Stimulated activated CD8-positive, alpha-beta memory T cell treated with anti-CD3 and anti-CD28 coated beads, Interleukin-7, amount 100 ng/mL, for 1 hour (primary cell): ENCODE measurements at places on chromosomes 4 and X.

DNA sequence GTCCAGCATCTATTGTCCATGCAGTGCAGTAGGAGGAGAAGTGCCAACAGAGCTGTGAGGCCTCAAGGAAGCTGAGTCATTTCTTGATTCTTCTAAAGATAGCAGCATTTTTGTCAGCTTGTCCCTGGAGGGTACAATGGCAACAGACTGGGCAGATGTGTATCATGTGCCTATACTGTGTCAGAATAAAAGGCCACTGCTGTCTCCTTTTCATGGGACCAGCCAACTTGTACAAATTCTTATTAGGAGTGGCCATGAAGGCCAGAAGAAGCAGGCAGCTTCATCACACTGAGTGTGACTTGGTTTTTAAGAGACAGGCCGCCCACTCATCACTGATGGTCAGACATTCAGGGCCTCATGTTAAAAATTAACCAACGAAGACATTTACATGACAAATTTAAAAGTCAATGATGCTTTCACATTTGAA lies 185.0 kb upstream of the FAM241A start:
- no peak for DNase-seq

DNA sequence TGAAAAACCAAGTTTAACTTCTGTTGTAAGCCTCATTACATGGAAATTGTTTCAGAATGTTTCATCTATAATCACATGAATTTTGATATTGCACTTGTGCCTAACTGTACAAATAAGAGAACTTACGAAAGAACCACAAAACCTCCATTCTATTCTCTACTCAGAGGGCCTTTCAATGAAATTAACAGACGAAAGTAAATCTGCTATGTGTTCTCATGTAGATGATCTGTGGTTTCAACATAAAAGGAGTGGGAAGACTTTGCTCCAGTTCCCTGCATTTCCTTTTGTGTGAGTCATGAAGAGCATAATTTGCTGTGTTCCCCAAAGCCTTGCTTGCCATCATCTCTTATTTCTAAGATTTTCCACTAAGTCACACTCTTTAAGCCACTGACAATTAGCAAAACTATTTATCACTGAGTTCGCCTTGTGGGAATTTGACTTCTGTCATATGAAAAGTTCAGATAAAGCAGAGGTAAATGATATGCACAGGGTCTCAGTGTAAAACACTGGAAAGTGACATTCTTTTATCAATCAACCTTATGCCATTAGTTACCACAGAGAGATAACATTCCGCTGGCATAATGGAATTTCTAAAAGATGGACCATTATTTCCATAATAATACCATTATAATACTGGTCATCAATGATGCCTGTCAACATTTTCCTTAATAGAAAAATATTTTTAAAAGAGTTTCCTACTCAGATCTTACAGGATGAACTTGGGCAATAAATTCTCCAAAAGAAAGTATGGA lies 329.8 kb downstream of the NR3C2 start:
- no peak for DNase-seq

- DNase-seq, result no peak
Observed at GRCh38 chr4:48194971-48195370, 60.9 kb upstream of the TXK start.

DNA sequence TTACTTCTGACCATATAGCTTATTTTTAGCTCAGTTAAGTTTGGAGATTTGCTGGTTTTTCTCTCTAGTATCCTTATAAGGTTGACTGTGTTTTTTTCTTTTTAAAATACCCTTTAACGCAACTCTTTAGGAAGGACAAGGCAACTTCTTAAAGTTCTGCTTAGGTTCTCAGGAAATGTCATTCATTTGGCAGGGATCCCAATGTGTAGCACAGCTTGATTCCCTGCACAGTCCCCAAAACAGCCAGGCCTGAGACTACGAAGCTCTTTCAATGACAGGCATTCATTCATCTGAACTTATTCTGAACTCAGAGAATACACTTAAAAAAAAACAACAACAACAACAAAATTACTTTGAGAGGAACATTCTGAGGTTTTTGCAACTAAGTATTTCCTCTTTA lies 1765.8 kb downstream of the PCDH7 start:
- DNase-seq, result no peak

- no peak for DNase-seq
Observed at GRCh38 chr4:179601671-179602070, 2159.4 kb upstream of the AGA start.

GRCh38 chrX:54411732-54412131 lies 28.5 kb upstream of the TSR2 start:
- DNase-seq, result no peak

GRCh38 chrX:24805201-24805600 lies 111.5 kb downstream of the POLA1 start:
- no peak for DNase-seq

- DNase-seq, result no peak
Observed at GRCh38 chr4:182842759-182843390, 74.3 kb downstream of the DCTD start.

DNA sequence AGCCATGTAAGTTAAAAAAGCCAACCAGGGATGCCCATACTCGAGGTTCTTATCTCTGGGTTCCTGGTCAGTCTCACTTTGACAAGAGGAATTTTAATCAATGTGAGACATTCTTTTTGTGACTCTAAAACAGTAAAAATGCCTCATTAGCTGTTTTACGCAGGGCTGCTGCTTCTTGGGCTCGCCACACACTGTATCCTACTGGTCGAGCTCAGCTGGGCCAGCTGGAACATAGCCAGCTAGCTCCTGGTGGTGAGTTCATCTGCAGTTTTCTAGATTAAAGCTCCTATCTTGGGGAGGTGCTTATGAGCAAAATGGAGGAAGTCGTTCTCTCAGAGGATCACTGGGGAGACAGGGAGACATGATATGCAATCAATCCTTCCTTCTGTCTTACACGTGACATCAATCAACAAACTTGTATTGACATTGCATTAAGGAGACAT lies 55.9 kb upstream of the LEF1 start:
- no peak for DNase-seq

- no peak for DNase-seq
Observed at GRCh38 chrX:30798810-30799209, 90.2 kb downstream of the TAB3 start.

- DNase-seq, result no peak
Observed at GRCh38 chr4:8321220-8321619, 51.7 kb downstream of the HTRA3 start.

- DNase-seq, result no peak
Observed at GRCh38 chr4:85050736-85051135, 84.2 kb upstream of the WDFY3 start.

DNA sequence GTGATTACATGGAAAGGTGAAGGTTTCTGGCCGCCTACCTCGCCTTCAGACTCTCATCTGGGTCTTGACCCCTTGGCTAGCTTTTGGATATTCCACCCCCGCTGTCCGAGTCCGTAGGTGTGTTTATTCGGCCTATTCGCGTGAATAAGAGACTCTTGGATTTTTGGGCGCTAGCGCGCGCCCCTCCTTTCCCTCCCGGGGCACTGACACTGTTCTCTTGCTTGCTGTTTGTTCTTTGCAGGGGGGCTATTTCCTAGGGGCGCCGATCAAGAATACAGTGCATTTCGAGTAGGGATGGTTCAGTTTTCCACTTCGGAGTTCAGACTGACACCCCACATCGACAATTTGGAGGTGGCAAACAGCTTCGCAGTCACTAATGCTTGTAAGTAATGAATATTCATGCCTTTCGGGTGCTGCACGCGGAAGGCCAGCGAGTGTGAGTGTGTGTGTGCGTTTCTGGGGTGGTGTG lies 932 bp downstream of the GRIA2 start:
- DNase-seq, result no peak

GRCh38 chrX:18676050-18676449 lies 4.1 kb upstream of the RS1 start:
- DNase-seq, result no peak

DNA sequence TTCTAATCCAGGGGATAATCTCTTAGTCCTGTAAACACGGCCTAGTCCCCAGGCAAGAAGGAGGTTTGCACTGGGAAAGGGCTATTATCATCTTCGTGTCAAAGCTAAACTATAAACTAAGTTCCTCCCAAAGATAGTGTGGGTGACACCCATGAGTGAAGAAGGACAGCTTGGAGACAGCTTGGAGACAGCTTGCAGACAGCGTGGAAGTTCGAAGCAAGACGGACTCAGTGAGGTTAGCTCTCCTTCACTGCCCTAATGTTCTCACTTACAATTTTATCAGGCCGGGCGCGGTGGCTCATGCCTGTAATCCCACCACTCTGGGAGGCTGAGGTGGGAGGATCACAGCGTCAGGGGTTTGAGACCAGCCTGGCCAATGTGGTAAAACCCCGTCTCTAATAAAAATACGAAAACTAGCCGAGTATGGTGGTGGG lies 19.2 kb upstream of the PLCXD1 start:
- no peak for DNase-seq

DNA sequence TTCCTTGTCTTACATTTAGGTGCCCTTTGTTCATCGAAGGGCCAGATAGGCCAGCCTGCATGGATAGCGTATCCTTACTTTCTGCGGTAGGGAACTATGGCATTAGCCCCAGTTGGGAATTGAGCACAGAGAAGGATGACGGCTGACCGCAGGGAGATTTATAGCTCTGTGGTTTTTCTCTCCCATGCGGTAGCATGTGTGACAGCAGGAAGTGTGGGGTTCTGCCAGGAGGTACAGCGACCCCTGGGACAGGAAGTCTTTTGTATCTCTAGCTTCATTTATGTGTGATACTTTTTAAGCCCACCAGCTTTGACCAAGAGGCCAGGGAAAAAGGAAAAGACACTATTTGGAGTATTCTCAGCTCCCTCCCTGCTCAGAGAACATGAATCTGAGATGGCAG lies 33.1 kb downstream of the GAB3 start:
- no peak for DNase-seq

- no peak for DNase-seq
Observed at GRCh38 chr4:71566856-71567255, 217.0 kb downstream of the GC start.

- DNase-seq, result no peak
Observed at GRCh38 chr4:3111461-3111860, 37.0 kb downstream of the HTT start.

- DNase-seq, result no peak
Observed at GRCh38 chrX:130714135-130714534, 188.9 kb downstream of the ENOX2 start.

DNA sequence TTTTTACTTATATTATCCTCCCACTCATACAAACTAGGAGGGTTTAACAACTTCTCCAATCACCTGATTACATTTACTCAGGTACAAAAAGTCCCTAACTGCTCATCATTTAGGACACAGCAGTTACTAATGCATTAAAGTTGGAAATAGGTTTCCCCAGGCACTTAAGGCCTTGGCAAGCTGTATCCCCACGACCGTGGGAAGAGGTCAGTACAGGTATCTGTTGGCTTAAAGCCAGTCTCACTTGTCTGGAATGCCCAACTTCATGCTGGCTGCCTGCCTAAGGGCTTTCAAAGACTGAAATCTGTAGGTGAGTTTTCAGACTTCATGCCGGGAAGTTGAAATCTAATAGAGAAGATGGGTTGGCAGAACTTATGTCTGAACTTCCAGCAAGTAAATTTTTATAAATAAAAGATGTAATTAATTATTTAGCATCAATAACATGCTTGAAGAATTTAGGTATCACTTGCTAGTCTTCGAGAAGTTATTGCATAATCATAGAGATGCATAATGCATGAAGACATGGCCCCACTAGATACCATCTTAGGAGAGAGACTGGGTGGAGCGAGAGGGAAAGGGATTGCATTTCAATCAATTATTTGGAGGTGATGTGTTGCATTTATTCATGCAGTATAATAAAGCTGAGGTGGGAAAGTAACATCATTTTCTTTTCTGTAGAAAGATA lies 54.2 kb downstream of the SCD5 start:
- DNase-seq, result no peak

DNA sequence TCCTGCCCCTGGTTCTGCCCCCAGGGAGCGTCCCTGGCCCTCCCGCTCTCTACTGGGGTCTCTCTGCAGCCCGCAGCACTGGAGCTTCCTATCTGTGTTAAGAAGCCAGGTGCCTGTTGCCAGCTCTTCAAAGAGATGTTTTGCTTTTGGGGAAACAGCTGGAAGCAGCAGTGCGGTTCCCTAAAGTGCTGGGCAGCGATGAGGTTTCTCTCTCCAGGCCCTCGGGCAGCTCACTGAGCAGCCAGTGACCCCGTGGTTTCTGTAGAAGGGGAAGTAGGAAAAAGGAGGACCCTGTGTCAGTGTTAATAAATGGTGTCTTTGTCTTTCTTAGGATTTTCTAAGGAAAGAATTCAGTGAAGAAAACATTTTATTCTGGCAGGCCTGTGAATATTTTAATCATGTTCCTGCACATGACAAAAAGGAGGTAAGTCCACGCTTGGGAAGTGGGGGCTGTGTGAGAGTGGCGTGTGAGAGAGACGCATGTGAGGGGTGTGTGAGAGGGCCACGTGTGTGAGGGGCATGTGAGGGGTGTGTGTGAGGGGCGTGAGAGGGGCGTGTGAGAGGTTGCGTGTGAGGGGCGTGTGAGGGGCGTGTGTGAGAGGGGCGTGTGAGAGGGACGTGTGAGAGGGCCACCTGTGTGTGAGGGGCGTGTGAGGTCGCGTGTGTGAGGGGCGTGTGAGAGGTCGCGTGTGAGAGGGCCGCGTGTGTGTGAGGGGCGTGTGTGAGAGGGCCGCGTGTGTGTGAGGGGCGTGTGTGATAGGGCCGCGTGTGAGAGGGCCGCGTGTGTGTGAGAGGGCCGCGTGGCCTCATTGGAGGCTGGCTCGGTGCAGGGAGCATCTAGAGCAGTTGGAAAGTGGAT lies 27.1 kb upstream of the HGFAC start:
- DNase-seq, result no peak

DNA sequence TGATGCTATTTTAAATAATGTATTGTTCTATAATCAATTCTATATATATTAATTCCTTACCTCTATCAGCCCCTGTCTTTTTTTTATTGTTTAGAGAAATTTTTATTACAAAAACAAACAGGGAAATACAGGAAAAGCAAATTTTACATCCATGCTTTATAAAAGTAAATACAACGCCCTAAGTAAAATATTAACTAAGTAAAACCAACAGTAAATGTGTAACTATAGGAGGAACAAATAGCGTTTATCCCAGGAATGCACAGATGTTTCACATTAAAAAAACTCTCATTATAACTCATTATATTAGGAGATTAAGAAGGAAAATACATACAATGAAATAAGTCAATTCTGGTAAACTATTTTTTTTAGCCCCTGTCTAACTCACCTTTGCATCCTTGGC lies 8.2 kb upstream of the ITM2A start:
- DNase-seq, result no peak

DNA sequence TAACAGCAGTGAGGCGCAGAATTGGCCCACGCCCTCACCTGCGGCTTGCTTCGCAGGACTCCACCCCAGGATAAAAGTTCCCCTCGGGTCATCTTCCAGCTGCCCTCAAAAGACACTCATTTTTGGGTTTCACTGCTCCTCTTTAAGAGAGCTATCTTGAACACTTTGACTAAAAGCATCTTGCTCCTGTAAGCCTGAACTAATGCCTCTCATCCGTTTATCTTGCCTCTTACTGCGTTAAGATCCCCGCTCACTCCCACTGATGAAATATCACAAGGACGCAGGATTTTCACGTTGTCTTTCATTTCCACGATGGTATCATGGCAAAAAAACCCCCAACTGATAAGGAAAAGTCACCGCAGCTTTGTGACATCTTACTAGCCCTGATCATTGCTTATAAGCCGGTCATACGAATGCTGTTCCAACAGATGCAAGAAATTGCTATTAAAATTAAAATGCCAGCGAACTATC lies 591 bp upstream of the ACSL4 start:
- DNase-seq, result no peak

GRCh38 chr4:147724468-147725201 lies 7.3 kb upstream of the ARHGAP10 start:
- DNase-seq, result no peak
